Body of pancreas (tissue), 4 donors: ENCODE measurements at places on chromosomes 5 and 9. TPM values are rescaled to one million over a fixed set of nuclear protein-coding genes. Genes with fewer than 3 reads are reported as not detected.

ZFP2 gene
- 2.6 TPM for total RNA-seq

PRSS3 gene
- 604 TPM for total RNA-seq

HTR1A gene
- total RNA-seq = not detected

IL33 gene
- total RNA-seq = 6.2 TPM
